SK-MEL-5 (cell line): ENCODE measurements at places on chromosomes 4 and X. TPM values are rescaled to one million over a fixed set of nuclear protein-coding genes. Genes with fewer than 3 reads are reported as not detected.

DNA sequence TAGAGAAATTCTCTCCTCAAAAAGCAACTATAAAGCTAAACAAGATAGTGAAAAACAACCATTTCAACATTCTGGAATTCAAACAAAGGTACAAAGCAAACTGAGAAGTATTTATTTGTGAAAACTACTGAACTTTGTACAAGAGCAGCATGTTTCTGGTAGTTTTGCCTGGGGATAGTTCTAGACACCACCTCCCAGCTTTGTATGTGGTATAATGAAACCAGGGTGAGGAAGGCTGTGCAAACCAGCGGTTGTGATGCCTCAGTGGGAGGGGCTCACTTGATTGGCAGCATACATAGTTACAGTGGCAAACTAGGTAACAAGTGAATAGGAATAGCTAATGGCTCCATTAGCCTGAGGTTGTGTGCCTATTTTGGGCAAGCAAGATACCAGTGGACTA lies 18.6 kb upstream of the FRMD7 start:
- DNase-seq: no peak

GRCh38 chr4:173807347-173807746 lies 277.3 kb upstream of the HAND2 start:
- DNase-seq: no peak

GRCh38 chr4:55445921-55446577 lies 50.3 kb downstream of the TMEM165 start:
- no peak for DNase-seq

GRCh38 chrX:74179990-74180389 lies 124.0 kb upstream of the ZCCHC13 start:
- DNase-seq: no peak

DNA sequence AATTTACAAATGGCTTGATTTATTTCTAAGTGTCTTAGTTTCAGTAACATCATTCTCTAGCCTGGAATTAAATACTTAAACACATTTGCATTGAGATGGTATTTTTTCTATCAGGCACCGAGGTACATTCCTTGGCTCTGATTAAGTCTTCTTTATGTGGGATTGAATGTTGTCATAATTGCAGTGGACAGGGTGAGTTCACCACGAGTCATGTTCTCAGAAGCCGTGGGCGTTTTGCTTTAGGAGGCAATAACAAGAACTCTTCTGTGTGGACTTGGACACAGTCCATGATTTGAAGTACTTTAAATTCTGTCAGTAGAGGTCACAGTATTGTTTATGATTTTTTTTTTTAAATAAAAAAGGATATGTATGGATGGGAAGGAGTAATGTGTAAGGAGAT lies 57.1 kb upstream of the EFHC2 start:
- peak; percentile 84 for DNase-seq

DNA sequence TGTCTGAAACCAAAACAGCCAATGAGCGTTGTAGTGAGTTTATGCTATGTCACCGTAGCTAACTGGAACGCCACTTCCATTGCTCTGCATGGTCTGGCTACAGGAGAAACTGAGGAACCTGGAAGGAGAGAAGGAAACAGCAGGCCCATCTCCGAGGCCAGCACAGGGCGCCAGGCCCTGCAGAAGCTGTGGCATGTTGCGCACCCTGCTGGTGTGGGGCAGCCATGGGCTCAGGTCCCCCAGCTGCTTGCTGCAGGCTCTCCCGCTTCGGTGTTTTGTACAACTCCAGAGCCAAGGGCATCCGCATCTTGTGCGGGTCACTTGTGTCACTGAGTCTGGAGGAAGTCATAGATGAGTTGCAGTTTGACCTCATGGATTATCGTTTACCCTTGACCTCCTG lies 89.2 kb downstream of the AFAP1 start:
- no peak for DNase-seq

GRCh38 chrX:65596270-65597034 lies 61.9 kb upstream of the LAS1L start:
- no peak for DNase-seq

- no peak for DNase-seq
These were observed 376.8 kb upstream of the CXorf51A start for GRCh38 chrX:147191361-147191760.

The CD38 gene
- 0.16 and 0.59 TPM in 2 replicates for total RNA-seq

The CT45A10 gene
- total RNA-seq: 141 and 152 TPM in 2 replicates

The RBM46 gene
- 0.40 and 0.42 TPM in 2 replicates for total RNA-seq
